ENCODE measurements at places on chromosomes 1 and 21.

DNA sequence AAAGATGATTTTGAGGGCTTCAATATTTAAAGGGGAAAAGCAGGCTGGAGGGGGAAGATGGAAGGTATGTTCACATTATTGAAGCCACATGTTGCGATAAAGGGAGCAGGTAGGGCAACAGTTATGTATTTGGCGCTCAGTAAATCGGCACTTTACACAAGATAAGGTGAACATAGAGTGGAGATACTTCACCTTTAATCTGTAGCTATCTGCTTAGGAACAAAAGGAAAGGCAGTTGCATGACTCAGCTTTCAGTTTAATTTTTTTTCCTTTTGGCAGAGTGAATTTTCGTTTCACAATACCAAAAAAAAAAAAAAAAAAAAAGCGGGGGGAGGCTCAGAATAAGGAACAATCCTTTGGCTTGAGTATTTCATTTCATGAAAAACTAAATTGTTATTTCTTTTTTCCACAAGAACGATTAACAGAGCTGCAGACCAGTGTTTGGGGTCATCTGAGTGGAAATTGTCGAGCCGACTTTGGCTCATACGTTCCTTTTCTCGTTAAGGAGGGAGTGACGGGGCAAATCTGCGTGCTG lies 1.1 kb upstream of the COQ8A start:
- peak; percentile 55 for DNase-seq
- H3K4me3 ChIP-seq, result peak overlapping the region; percentile 63
- H3K4me1 ChIP-seq, result peaks cover 7% of the 10 kb centered on the region
- H3K27me3 ChIP-seq, result no peaks in the 10 kb centered on the region

- H3K27ac ChIP-seq, result peak overlapping the region; percentile 83
- no peaks in the 10 kb centered on the region for H3K27me3 ChIP-seq
- no peaks in the 10 kb centered on the region for H3K36me3 ChIP-seq
- peaks cover 45% of the 10 kb centered on the region for H3K4me1 ChIP-seq
- H3K4me3 ChIP-seq, result peak overlapping the region; percentile 12
Observed at GRCh38 chr21:45130324-45130774, 56.0 kb downstream of the ADARB1 start.

DNA sequence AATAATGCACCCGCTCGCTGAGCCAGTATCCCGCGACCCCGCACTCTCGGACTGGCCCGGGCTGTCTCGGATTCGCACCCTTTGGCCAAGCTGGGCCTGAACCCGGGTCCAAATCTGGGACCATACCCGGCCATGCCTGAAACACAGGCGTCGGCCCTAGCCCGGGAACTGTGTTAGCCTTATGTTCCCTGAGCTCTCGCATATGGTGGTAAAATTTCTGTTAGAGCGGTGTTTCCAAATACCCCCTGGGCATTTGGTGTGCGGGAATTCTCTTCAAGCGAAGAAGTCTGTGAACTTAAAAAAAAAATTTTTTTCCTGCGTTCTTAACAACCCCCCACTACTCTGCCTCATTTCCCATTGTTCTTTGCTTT lies 3.1 kb downstream of the RNF220 start:
- H3K4me1 ChIP-seq, result peaks cover 12% of the 10 kb centered on the region
- no peaks in the 10 kb centered on the region for H3K36me3 ChIP-seq
- no peak overlapping the region for H3K27ac ChIP-seq
- DNase-seq, result no peak

DNA sequence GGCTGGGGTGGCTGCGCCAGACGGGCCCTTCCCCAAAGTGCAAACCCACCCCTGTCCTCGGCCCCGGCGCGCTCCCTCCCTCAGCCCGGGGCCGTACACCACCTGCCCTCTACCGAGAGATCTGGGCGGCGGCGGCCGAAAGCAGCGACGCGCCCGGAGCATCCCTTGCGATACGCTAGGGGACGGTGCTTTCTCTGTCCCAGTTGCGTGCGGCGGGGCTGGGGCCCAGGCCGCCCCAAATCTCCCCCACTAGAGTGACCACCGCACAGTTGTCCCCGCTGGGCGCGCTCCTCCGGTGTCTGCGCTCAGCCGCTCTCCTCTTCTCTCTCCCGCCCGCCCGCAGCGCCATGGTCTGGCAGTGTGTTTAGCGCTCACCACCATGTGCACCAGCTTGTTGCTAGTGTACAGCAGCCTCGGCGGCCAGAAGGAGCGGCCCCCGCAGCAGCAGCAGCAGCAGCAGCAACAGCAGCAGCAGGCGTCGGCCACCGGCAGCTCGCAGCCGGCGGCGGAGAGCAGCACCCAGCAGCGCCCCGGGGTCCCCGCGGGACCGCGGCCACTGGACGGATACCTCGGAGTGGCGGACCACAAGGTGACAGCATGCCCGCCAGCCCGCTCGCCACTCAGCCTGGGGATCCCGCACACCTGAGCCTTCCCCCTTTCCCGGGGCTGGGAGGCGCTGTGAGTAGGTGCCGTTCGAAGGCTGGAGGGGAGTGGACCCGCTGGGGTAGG lies 1.0 kb downstream of the ST6GALNAC5 start:
- peaks cover 77% of the 10 kb centered on the region for H3K27me3 ChIP-seq
- H3K27ac ChIP-seq, result no peak overlapping the region
- no peaks in the 10 kb centered on the region for H3K36me3 ChIP-seq
- peak; percentile 37 for DNase-seq
- peaks cover 6% of the 10 kb centered on the region for H3K4me1 ChIP-seq
- H3K4me3 ChIP-seq, result no peak overlapping the region

- peak; percentile 88 for DNase-seq
- no peak overlapping the region for H3K4me3 ChIP-seq
- peak overlapping the region; percentile 99 for H3K27ac ChIP-seq
- peaks cover 97% of the 10 kb centered on the region for H3K4me1 ChIP-seq
Observed at GRCh38 chr1:16145030-16145661, 10.7 kb downstream of the EPHA2 start.

- H3K36me3 ChIP-seq, result no peaks in the 10 kb centered on the region
- no peaks in the 10 kb centered on the region for H3K4me1 ChIP-seq
- no peak for DNase-seq
- H3K27me3 ChIP-seq, result no peaks in the 10 kb centered on the region
- H3K4me3 ChIP-seq, result no peak overlapping the region
Observed at GRCh38 chr21:38227401-38227800, 29.4 kb upstream of the KCNJ15 start.

DNA sequence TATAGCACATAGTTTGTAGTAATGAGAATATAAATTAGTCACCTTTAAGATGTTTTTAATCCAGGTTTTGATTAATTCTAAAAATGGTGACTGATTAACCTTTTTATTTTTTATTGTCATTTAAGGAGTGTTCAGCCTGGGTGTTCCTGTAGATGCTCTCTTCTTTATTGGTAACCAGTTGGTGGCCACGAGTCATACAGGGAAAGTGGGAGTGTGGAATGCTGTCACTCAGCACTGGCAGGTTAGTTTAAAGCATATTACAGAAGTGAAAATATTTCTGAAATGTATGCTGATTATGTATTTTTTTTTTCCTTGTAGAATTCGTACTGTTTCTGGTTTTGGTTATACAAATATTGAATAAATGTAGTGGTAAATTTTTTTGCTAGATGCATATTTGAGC lies 28.1 kb downstream of the KCTD3 start:
- DNase-seq, result no peak
- H3K4me1 ChIP-seq, result no peaks in the 10 kb centered on the region
- no peaks in the 10 kb centered on the region for H3K36me3 ChIP-seq
- H3K4me3 ChIP-seq, result no peak overlapping the region
- no peak overlapping the region for H3K27ac ChIP-seq
